ENCODE measurements at places on chromosomes 4 and X.

DNA sequence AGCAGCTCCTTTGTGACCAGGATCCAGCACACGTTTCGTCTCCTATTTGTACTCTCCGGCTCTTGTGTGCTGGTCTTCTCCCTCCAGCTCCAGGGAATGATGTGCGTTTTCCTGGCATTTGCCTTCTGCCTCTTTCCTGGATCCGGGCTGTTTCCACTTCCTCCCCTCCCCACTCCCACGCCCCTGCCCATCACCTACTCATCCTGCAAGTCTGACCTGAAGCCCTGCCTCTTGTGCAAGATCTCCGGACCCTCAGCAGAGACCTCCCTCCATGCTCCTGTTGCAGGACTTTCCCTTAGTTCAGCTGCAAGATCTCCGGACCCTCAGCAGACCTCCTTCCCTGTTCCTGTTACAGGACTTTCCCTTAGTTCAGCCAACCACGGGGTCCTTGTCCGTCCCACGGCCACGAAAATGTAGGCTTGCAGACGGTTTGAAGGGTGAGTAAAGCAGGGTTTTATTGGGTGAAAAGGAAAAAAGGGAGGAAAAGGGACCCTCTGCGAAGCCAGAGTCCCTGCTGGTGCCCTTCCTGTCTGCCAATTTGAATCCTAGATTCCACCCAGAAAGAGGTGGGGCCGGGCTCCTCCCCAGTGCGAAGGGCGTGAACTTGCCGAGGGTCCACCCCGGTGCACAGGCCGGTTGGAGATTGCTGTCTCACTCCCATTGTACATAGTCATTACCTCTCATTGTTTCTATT lies 74.4 kb upstream of the IRF2 start:
- DNase-seq, result no peak

DNA sequence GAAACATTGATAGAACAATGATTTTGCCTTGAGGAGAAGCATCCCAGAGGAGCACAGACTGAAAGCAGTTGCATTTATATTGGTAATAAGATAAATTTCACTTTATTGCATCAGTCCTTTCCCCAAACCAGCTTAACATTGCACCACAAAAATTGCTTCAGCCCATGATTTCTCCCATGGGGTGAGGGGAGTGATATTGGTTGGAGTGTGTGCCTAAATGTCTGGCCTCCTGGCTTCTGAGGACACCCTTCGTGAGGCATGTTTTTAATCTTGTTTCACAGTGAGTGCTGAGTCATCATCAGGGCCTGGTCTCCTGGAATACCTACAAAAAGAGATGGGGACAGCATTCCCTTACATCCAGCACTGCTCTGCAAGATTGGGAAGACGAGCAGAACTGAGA lies 487.9 kb downstream of the C4orf33 start:
- no peak for DNase-seq

DNA sequence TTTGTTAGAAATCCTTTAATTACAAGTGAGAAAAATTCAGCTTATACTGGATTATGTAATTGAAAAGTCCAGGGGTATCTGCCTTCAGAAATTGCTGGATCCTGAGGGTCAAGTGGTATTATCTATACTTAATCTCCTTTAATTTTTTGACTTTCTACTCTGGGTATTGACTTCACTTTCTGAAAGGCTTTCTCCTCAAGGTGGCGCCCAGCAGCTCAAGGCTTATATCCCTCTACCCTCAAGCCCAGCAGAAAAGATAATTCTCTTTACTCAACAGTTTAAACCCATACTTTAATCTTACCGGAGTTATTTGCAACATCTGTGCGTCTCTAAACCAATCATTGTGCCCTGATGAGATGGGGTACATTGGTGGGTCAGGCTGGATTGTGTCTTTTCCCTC lies 129.5 kb downstream of the LARP7 start:
- DNase-seq, result no peak

- no peak for DNase-seq
These were observed 17.5 kb downstream of the STX18 start for GRCh38 chr4:4524364-4524763.

- DNase-seq, result no peak
These were observed 221.6 kb upstream of the LCORL start for GRCh38 chr4:18242919-18243693.

DNA sequence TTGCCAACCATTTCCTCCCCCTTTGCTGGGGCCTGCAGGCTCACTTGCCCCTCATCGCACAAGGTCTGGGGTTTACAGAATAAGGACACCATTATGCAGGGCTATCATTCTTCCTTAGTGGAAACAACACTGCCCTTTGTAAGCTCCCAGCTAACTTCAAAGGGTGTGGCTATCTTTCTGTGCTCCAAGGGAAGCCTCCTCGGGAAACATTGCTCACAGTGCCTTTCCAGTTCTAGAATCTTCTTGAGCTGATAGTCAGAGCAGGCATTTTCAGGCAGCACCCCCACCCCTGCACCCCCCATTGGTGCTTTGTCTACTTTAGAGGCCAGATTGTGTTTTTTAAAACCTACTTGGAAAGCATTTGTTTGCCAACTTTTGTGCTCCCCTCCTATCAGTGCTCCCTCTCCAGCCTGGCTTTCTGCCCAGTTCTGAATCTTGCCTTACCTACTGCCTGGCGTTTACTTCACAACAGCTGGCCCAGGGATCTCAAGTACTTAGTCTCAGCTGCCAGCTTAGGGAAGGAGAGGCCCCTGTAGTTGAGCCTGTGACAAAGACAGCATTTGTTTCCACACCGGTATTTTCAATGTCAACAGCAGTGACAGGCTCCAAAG lies 53.5 kb downstream of the PLAC1 start:
- no peak for DNase-seq

DNA sequence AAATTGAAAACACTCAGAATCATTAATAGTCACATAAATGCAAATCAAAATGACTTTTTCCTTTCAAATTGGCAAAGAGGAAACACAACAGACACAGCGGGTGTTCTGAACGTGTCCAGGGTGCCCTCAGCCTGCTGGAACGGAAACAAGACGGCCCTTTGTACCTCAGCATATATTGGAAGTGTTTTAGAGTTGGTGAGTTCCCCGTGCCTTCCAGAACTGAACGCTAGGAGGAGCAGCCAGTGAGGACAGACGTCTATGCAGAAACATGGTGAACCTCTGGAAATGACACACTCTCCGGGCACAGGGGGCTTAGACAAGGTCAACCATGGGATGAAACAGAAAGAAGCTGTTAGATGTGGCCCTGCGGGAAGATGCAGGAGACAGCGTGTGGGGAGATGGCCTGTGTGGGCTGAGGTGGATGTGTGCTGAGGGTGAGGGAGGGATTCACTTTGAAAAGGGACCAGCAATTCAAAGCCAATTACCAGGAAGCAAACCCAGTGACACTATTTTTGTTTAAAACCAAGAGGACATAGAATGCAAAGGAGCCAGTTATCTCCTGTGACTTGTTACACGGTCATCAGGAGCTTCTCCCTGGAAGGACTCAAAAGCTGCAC lies 40.4 kb downstream of the RNF212 start:
- no peak for DNase-seq

- DNase-seq, result no peak
These were observed 177.8 kb downstream of the RASL11B start for GRCh38 chr4:53039741-53040458.

GRCh38 chr4:186078981-186079638 lies 10.2 kb downstream of the TLR3 start:
- no peak for DNase-seq

DNA sequence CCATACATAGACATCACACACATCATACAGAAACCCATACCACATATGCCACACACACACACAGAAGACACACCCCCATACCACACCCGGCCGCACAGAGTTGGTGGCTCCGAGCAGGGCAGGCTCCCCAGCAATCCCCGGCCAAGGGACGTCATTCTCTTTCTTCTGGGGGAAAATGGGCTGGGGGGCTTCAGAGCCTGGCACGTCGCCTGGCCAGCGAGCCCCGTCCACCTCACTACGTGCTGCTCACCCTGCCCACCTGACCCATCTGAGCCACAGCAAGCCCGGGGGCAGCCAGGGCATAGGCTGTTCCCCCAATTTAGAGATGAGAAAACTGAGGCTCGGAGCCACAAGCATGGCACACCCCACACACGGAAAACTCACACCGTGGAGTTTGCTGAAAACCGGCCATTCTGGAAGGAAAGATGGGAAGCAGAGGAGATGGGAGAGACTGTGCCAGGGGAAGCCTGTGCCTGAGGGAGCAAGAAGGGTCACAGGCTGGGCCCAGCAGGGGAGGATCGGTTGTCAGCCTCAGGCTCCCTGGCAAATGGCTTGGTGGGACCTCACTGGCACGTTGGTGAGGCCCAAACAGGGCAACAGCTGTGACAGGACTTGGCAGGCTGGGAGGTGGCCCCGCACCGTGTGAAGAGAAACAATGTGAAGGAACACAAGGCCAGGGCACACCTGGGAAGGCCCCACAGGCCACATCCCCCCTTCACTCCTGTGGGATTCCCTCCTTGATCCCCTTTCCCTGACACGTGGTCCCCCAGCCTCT lies 73.2 kb downstream of the JAKMIP1 start:
- no peak for DNase-seq

DNA sequence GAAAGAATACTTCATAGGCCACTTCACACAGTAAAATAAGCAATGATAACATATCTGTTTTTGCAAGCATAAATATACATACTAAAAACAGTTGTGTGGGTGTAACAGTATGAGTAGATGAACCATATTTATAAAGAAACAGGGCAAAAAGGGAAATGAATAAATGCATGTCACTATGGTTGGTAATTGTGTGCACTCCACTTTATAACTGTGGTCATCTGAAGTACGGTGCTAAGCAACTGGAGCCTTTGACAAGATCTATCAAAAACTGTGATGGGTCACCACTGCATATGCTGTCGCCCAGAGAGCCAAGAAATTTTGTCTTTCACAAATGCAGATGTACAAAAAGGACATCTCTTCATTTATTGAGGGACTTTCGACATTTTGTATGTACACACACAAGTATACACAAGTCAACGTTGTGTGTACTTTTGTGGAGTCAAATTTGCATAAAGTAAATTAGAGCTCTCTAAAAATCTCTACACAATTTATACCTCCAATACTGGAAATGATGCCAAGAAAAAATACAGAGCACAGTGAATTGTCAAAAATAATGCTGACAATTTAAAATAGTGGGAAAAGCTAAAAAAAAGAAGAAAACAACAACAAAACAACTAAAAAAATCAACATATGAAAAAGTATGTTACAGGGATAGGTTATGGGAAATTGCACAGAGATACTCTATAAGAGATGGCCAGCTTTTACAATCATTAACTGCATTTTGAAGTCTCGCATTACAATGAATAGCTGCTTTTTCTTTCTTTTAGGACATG lies 123.1 kb upstream of the ENPEP start:
- DNase-seq, result no peak

- DNase-seq, result no peak
These were observed 188.9 kb downstream of the FBXW7 start for GRCh38 chr4:152346979-152347378.

GRCh38 chr4:15990570-15991285 lies 27.8 kb upstream of the FGFBP2 start:
- no peak for DNase-seq

DNA sequence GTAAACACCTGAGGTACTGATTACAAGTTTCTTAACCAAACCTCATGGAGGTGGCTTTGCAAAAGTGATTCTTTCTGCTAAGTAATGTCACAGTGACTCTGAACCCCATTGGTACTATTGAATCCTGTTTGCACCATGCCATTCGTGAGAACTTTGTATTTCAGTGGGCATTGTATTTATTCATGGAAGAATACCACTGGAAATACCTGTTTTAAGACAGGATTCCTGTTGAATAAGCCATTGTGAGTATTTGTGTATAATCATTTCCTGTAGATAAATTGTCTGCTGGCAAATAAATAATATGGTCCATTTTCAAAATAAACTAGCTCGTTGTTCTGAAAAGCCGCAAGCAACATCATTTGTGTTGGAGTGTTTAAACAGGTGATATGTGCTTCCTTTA lies 136.4 kb upstream of the GUCY1A1 start:
- no peak for DNase-seq

DNA sequence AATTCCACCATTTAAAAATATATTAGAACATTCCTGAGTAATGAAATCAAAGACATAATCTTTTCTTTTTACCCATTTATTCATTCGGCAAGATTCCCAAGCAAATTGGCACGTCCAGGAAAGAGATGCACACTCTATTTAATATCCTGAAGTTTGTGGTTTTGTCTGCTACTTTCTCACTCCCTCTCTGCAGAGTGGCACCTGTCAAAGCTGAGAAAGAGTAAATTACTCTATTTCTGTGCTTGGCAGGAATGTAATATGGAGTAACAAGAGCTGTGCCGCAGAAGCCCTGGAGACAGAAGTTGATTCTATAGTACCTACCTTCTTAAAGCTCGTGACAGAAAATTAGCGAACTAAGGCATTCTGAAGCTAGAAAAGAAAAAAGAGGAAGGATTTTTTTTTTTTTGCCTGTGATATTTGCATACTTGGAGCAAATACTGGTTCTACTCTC lies 5.5 kb downstream of the GSTCD start:
- DNase-seq, result no peak

DNA sequence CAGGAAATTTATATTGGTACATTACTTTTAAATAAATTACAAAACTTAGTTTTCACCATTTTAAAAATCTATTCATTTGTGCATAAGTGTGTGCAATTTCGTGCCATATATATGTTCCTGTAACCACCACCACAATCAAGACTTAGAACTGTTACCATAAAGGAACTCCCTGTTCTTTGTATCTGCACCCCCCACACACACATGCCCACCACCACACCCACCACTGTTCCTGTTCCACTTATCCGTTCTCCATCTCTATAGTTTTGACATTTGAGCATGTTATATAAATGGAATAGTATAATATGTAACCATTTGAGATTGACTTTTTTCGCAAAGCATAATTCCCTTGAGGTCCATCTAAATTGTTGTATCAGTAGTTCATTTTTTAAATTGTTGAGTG lies 73.7 kb downstream of the TAF1 start:
- DNase-seq, result no peak

GRCh38 chrX:145816601-145817315 lies 871 bp upstream of the SLITRK2 start:
- no peak for DNase-seq

DNA sequence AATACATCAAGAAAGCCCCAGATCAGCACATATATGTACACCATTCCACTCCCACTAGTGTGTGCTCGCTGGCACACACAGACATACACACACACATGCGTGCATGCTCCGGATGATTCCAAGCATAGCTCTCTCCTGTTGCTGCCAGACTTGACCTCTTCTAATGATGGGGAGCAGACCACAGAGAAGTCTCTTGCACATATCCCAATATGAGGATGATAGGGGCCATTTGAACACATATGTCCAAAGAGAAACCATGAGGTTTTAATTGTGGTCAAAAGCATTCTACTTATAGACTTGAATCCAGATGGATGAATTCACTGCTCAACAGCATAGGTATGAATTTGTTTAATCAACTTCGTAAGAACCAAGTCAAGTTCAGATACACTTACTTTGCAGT lies 214.9 kb downstream of the AFF2 start:
- DNase-seq, result no peak

GRCh38 chrX:107565931-107566603 lies 62.2 kb upstream of the PRPS1 start:
- DNase-seq, result no peak

- DNase-seq, result no peak
These were observed 16.1 kb upstream of the TBC1D14 start for GRCh38 chr4:6893449-6894085.

- no peak for DNase-seq
These were observed 99.1 kb upstream of the RXFP1 start for GRCh38 chr4:158422546-158422945.

Data from caudate nucleus (tissue), 63 donors.